ENCODE measurements at places on chromosomes 11 and 22.
A peak's percentile ranks its signal among the peaks of the same experiment; 100 is the strongest.

DNA sequence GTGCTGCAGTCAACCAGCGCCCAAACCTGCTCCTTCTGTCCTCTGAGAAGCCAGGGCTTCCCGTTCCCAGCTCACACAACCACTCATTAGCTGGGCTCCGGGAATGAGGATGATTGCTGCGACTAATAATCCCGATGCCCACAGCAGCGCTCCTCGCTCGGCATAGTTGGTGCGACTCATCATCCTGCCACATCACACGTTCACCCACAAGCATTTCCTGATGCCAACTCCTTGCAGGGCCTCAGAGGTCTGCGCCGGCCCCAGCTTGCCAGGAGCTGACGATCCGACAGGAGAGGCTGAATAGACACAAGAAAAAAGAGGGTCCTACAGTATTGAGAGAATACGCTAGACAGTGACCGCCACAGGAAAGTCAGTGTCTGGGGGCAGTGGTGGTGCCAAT lies 10.6 kb upstream of the CSNK1E start:
- no peak for DNase-seq

DNA sequence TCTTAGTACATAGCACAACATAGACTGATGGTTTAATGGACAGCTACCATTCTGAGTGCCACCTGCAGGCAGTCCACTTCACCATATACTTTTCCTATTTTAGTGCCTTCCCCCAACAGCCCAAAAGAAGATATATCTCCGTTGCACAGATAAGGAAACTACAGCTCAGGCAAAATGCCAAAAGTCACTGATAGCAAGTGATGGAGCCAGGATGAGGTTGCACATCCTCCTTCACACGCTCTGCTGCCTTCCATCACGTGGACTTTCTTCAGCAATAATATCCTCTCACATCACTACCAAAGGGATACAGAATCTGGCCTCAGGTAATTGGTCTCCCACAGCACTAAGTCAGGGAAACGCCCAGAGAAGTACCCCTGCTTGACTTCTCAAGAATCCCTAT lies 7.5 kb downstream of the TCF20 start:
- no peak for DNase-seq

DNA sequence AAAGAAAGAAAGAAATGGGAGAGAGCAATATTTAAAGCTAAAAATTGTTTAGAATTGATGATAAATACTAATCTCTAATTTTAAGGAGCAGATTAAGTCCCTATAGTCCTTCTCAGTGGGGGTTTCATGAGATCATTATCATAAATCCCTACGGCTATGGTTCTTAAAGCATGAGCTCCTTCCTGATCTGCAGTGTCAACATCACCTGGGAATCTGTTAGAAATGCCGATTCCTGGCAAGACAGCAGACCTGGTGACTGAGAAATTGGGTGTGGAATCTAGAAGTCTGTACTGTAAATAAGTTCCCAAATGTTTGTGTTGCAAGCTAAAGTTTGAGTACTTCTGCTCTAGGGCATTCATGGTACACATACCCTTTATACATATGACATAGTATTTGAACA lies 12.6 kb downstream of the HIKESHI start:
- no peak for DNase-seq

- no peak for DNase-seq
Observed at GRCh38 chr11:48109046-48109666, 107.5 kb upstream of the OR4B1 start.

DNA sequence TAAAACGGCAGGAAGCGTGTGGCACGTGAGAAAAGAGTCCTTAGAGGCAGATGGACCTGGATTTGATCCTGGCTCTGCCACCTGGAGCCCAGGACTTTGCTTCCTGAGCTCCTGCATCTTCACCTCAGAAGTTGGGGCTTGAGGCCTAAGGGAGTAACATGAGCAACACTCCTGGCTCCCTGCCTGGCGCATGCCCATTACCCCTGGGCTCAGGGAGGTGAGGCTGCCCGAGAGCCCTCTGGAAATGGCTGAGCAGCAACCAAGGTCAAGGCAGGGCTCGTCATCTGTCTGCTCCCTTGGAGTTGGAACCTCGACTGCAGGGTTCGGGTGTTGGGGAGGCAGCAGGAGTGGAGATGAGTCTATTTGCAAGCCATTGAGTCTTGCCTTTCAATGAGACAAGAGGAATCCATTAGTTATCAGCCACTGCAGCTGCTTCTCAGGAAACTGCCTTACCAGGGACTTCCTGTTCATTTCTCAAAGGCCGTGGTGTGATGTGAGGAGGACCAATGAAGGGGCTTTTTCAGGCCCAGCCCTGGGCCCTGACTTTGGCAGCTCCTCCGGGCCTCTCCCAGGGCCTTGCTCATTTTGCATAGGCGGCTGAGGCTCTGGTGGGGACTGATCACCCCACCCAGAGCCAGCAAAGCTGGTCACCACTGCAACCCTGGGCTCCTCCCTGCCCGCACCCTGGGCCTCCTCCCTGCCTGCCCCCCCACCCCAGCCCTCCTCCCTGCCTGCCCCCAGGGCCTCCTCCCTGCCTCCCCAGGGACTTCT lies 6.4 kb downstream of the FADS2 start:
- peak; percentile 47 for DNase-seq

DNA sequence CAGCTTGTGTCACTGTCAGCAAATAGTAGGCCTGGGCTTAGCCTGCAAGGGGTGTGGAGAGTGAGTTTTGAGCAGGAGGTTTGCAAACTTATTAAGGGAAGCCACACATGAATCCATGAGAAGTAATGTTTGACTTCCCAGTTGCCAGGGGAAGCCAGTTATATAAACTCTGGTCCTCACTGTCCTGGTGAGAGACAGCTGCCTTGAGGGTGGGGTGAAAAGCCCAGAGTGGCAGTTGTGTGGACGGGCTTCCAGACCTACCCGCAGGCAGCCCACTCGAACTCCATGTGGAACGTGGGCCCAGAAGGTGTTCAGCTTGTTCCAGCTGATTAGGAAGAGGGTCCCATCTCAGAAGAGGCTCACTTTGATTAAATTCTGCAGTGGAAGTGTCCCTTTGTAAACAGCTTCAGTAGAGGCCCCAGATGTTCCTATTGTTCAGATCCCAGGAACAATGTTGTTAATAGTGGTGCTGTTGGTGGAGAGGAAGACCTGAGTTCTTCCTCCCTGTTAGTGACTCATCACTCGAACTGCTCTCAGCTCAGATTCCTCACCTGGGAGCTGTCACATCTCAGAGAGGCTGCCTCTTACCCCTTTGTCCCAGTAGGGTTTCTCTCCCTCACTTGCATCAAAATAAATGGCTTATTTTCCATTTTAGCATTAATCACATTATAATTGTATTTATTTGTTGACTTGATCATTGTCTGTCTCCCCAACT lies 63.4 kb downstream of the GRAMD1B start:
- no peak for DNase-seq

DNA sequence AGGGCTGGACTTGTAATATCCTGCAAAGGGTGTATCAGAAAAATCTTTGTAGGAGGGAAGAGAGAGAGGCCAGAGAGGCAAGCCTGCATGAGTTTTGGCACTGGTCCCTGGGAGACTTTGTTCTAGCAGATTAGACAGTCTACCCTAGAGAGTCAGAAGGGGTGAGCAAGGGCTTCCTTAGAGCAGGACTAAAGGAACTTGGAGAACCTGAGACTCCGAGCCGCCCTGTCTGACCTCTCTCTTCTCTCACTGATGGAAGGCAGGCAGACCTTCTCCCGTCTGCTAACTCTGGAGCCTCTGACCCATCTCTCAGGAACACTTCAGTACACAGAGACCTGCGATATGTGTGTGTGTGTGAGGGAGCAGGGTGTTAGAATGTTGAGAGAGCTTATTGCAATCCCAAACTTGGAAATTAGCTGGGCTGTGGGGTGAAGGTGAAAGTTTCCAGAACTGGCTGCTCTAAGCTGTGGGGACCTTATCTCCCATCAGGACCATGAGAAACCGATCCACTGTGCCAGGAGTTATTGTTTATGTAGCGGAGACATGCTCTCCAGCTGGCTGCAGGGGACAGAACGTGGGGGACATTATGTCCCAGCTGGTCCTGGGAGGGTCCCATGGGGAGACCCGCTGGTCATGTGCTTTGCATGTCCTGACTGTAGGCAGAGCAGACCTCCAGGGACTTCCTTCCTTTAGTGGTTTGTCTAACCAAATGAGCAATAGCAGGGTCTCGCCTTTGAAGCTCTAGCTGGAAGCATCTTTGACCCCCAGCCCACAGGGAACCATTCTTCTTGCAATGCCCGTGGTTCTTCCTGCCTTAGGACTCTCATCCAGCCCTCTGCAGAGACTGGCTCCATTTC lies 51.1 kb downstream of the TIMP3 start:
- DNase-seq = no peak
